CD8-positive, alpha-beta memory T cell (primary cell): ENCODE measurements at places on chromosomes 2 and 18. TPM values are rescaled to one million over a fixed set of nuclear protein-coding genes. Genes with fewer than 3 reads are reported as not detected.

GRCh38 chr2:9010866-9011265 is 7.4 kb upstream of the MBOAT2 start:
- DNase-seq, result no peak

DNA sequence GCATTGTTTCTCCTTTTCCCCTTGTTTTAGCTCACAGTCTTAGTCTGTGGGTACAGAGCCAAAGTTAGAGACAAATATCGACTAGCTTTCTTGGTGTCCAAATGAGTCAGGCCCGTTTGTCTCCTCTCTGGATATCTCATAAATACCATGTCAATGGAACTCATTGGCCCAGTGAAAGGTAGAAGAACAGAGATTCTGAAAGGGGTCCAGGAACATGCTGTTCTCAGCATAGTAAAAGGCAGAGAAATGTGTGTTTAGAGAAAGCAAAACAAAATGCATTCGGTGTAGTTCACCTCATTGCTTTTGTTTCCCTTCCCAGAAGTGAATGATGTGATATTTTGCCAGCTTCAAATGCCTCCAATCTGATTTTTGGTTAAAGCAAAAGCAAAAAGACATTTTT is 238.6 kb upstream of the SLC8A1 start:
- no peak for DNase-seq

DNA sequence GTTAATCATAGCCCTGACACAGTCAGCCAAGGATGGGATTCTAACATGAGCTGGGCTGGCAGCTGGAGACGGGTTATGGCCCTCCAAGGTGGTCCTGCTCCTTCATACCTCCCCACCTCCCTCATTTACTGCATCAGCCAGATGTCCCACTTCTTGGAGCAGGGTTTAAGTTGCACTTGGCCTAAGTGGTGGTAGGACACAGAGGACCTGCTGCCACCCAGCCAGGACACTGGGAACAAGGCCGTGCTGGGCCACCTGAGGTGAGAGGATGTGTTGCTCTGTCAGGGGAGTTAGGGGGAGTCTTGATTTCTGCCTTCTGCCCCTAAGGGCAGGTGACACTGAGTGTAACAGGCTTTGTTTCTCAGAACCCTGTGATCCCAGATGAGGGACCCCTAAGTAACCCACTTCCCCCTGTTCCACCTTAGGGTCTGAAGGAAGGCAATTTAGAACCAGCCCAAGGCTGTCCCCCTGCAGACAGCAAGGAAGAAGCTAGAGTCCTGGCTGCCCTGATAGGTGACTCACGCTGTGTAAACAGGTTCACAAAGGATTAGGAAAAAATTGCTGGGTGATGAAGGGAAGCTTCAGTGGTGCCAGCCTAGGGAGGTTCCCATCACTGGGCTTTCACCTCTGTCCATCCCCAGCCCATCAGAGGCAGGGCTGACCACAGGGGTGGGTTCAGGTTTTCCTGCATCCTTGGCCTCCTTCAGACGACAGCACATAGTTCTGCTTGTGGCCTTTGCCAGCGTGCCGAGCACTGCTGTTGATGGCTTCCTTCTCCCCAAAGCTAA is 114.3 kb upstream of the MCFD2 start:
- no peak for DNase-seq

DNA sequence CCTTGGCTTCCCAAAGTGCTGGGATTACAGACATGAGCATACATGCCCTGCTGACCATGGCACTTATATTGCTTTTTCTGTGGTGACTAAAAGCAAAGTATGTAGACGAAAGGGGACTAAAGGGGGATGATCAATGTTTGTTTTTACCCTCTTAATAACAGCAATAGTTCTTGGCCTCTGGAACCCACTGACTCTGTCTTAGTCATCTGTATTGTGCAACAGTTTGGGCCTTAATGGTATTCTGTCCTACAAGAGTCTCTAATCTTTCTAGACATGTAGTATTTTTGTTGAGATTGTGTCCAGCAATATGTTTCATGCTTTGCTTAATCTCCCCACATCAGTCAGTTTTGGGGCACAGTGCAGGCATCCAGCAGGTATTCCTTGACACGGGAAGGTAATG is 359.9 kb upstream of the FANCL start:
- no peak for DNase-seq

DNA sequence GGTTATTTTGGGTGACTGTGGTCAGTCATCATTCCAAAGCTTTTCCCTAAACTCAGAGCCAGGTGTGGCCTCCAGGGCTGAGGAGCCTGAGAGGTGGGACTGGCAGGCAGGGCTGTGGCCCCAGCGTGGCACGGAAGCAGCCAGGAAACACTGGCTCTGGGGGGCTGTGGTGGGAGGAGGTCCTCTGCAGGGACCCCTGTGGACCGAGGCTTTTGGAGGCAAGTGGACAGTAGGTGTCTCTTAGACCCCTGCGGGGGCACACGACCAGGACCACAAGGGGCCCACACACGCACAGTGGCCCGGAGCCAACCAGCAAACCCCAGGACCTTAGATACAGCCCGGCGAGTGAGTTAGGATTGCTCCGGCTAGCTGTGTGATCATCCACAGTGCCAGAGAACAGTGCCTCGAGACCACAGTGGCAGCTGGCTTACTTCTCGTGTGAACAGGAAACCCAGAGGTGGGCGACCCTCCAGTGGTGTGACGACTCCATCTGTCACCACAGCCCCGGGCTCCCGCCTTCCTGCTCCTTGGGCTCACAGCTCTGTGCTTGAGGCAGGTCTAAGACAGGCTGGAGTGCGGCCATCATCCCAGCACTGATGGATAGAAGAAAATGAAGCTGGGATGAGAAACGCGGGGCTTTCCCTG is 1.6 kb upstream of the RTP5 start:
- DNase-seq, result peak; percentile 87

- no peak for DNase-seq
These were observed 1288.7 kb downstream of the CNTNAP5 start for GRCh38 chr2:125313806-125314205.

DNA sequence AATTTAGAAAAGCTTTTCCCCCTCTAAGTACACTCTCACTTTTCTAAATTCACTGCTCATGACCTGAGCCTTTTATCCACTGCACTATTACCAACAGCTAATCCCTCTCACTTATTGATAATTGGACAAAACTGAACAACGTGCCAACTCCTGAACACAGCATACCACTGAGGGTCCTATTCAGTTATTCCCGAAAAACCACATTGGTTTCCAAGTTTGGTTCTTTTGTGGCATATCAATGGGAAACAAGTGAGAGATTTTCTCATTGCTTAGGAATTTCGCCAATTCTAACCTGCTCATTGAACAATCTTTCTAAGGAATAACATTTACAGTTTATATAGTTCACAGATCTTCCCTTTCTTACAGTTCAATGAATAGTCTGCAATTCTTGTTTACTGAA is 977.4 kb downstream of the TMEM182 start:
- DNase-seq, result no peak

DNA sequence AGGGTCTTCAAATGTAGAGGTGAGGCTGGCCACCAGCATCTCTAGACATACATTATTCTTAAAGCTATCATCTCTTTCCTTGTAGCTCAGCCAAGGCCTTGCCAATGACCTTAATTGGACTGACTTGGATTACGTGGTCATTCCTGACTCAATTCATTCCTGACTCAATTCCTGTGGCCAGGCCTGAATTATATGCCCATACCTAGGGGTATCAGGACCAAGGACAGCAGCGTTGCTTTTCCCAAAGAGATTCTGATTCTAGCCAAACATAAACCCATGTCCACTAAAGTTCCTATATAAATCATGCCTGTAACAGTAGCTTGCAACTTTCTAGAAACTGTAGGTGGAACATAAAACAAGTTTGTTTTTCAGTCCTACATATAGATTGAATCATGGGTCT is 231.7 kb downstream of the ARL6IP6 start:
- no peak for DNase-seq

DNA sequence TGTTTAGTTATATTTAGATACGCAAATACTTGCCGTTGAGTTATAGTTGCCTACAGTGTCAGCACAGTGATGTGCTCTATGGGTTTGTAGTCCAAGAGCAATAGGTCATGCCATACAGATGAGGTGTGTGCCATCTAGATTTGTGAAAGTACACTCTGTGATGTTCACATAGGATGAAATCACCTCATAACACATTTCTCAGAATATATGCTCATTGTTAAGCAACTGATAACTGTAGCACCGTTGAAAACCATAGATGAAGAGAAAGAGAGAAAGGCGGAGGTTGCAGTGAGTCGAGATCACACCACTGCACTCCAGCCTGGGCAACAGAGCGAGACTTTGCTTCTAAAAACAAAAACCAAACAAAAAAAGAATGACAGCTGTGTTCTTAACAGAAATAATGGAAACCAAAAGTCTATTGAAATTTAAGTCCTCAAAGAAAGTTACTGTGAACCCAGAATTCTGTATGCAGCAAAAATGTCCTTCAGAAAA is 9.5 kb downstream of the DGKD start:
- no peak for DNase-seq

- DNase-seq, result no peak
These were observed 62.3 kb downstream of the NCK2 start for GRCh38 chr2:105806996-105807395.

- DNase-seq, result no peak
These were observed 637.6 kb downstream of the ADCYAP1 start for GRCh38 chr18:1542230-1542774.

GRCh38 chr2:160200921-160201320 is 849 bp upstream of the ITGB6 start:
- DNase-seq, result no peak

DNA sequence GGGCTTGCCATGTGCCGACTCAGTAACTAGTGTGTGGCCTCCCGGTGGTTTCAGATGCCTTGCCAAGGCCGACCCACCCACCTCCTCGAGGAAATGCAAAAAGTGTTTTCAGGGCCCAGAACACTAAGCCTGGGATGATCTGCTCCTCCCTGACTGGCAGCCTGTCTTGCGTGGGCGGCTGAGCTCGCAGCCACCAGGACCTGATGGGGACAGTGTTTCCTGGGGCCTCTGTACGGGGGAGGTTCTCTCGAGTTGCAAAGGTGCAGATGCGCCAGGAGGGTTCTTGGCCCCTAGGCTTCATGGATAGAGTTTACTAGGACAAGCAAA is 85.2 kb downstream of the GLI2 start:
- no peak for DNase-seq

DNA sequence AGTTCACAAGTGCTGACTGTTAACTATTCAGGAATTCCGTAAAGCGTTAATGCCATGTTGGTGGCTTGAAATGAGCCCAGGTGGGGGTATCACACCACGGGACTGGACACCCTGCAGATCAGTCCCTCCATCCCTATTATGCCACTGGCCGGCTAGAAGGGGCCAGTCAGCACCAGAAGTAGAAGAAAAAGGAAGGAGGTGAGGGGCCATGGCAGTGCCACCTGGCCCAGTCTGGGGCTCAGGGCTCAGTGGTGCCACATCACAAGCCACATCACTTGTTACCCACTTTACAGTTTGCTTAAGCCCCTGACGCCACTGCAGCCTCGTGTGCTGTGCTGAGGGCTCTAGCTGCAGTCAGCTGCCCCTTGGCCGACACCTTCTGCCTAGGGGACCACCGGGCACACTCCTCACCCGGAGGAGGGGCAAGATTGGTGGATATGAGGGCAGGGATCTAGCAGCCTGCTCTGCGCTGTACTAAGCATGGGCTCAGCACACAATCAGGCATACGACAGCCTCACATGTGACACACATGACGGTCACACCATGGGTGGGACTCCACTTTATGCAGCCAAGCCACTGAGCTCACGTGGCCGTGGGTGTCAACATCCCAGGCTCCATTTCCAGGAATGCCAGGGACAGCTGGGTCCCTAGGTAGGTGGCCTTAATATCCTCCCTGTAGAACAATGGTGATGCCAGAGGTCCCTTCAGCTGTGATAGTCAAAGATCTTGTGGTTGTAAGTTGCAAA is 3.6 kb downstream of the LIMS2 start:
- no peak for DNase-seq

- DNase-seq, result no peak
These were observed 10.3 kb downstream of the GEMIN6 start for GRCh38 chr2:38788306-38788705.

GRCh38 chr2:157315901-157316300 is 9.7 kb downstream of the ERMN start:
- DNase-seq, result no peak

- no peak for DNase-seq
These were observed 266.6 kb upstream of the CYP26B1 start for GRCh38 chr2:72414137-72414760.

DNA sequence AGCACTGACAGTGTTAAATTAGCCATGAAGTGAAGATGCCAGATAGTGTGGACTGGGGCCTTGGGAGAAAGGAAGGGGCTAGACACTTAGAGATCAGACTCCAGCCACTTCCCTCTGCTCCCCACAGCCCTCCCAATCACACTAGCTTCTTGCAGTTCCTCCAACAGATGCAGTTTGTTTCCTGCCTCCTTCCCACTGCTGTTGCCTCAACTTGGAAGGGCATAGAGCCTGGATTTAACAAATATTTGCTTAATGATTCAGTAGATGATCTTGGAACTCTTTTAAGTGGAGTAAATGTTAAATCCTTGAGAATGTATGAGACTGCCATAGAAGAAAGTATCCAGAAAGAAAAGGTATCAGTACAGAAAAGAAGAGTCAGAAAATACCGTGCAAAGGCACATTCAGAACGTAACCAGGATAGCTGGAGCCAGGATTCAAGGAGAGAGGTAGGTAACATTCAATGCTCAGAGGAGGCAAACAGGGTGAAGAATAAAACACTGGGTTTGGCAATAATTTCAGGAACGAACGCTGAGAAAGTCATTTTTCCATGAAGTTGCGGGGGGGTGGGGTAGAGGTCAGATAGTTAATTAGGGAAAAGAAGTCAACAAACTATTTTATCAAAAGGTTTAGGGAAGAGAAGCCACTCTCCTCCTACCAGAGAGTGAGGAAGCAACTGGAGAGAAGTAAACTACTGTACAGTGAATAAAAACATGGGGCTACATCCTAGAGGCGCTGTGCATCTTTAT is 1.3 kb upstream of the BZW1 start:
- DNase-seq, result no peak

DNA sequence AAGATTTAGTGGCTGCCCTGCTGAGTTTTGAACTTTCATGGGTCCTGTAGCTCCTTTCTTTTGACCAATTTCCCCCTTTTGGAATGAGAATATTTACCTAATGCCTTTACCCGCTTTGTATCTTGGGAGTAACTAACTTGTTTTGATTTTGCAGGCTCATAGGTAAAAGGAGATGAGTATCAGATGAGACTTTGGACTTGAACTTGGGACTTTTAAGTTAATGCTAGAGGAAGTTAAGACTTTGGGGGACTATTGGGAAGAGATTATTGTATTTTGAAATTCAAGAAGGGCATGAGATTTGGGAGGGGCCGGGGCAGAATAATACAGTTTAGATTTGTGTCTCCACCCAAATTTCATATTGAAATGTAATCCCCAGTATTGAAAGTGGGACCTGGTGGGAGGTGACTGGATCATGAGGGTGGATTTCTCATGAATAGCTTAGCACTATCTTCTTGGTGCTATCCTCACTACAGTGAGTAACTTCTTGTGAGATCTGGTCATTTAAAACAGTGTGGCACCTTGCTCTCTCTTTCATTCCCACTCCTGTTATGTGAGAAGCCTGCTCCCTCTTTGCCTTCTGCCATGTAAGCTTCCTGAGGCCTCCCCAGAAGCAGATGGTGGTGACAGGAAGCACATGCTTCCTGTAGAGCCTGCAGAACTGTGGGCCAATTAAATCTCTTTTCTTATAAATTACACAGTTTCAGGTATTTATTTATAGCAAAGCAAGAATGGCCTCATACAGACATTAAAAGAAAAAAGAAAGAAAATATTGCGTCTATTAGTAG is 6.1 kb downstream of the ADI1 start:
- DNase-seq, result no peak

MTX2 gene
- 28.9 TPM for total RNA-seq

IL1RN gene
- 2.3 TPM for total RNA-seq

NDUFS1 gene
- 102 TPM for total RNA-seq

ERICH2 gene
- total RNA-seq, result not detected

CHN1 gene
- 22.1 TPM for total RNA-seq

SNRNP27 gene
- 61.2 TPM for total RNA-seq

HTR2B gene
- total RNA-seq, result not detected

SMCHD1 gene
- 89.5 TPM for total RNA-seq

SLC9A2 gene
- total RNA-seq, result not detected

FAM161A gene
- 5.8 TPM for total RNA-seq
